Natural killer cell (primary cell): ENCODE measurements at places on chromosomes 6 and 20.

- no peak overlapping the region for H3K27ac ChIP-seq
- DNase-seq, result no peak
- H3K4me1 ChIP-seq, result no peaks in the 10 kb centered on the region
These were observed 14.4 kb downstream of the SNPH start for GRCh38 chr20:1280195-1281102.

DNA sequence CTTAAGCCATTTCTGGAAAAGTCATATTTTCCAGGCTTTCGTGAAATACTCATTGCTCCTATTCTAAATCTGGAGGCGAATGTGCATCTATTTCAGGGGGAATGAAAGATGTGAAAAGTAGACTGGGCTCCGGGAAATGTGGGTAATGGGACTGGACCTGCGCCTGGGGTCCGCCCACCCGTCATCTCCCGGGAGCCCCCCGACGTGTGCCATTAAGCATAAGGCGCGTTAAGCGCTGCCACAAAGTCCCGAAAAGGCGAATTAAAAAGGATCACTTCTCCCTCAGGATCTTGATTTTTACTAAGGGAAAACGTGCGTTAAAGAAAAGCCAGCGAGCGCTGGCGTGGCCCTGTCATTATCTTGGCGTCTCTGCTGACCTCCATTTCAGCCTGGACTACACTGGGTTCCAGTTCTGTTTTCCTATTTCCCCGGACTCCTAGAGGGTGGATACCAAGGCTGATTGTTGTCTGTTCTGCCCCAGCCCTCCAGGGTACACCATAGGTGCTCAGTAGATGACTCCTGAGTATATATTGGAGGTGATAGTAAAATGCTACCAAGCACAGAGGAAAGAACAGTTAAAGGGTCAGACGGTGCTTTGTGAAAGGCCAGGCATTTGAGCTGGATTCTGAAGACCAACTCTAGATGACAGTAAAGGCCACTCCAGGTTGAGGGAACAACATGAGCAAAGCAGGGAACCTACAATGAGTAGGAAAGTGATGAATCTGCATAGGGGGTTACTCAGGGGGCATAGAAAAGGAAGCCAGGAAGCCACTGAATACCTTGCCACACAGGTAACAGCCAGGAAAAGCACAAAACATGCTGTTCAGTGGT is 89.2 kb upstream of the ARID1B start:
- DNase-seq, result peak; percentile 23
- no peaks in the 10 kb centered on the region for H3K27me3 ChIP-seq
- peak overlapping the region; percentile 70 for H3K4me3 ChIP-seq
- H3K27ac ChIP-seq, result peak overlapping the region; percentile 56
- no peaks in the 10 kb centered on the region for H3K36me3 ChIP-seq

- no peaks in the 10 kb centered on the region for H3K27me3 ChIP-seq
- no peak overlapping the region for H3K4me3 ChIP-seq
- DNase-seq, result no peak
- no peaks in the 10 kb centered on the region for H3K36me3 ChIP-seq
- no peaks in the 10 kb centered on the region for H3K4me1 ChIP-seq
- no peak overlapping the region for H3K27ac ChIP-seq
These were observed 2.2 kb downstream of the PSORS1C1 start for GRCh38 chr6:31116661-31117385.

DNA sequence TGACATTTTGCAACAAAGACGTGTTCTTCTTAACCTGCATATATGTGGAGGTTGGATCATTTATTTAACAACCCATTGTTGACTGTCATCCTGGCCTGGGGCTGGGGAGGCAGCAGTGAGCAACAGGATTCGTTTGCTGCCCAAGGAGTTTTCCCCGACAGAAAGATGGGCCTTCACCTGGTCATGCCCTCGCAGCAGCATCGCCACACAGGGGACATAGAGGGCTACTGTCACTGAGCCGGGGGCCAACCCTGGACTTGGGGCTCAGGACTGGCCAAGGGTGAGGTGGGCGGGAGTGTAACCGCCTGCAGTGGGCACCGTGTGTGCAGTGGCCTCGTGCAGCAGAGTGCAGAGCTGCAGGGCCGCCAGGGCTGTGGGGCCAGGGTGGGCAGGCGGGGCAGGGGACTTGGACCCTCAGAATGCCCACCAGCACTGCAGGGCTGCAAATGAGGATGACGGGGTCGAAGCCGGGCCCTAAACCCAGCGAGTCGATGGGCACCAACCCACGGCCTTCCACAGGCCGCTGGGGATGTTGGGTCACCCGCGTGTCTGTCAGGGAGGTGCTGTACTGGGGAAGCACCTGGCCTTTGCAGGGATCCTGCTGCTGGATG is 11.8 kb downstream of the DUSP22 start:
- peaks cover 3% of the 10 kb centered on the region for H3K36me3 ChIP-seq
- no peak overlapping the region for H3K4me3 ChIP-seq
- H3K4me1 ChIP-seq, result peaks cover 7% of the 10 kb centered on the region
- no peak overlapping the region for H3K27ac ChIP-seq
- DNase-seq, result no peak

DNA sequence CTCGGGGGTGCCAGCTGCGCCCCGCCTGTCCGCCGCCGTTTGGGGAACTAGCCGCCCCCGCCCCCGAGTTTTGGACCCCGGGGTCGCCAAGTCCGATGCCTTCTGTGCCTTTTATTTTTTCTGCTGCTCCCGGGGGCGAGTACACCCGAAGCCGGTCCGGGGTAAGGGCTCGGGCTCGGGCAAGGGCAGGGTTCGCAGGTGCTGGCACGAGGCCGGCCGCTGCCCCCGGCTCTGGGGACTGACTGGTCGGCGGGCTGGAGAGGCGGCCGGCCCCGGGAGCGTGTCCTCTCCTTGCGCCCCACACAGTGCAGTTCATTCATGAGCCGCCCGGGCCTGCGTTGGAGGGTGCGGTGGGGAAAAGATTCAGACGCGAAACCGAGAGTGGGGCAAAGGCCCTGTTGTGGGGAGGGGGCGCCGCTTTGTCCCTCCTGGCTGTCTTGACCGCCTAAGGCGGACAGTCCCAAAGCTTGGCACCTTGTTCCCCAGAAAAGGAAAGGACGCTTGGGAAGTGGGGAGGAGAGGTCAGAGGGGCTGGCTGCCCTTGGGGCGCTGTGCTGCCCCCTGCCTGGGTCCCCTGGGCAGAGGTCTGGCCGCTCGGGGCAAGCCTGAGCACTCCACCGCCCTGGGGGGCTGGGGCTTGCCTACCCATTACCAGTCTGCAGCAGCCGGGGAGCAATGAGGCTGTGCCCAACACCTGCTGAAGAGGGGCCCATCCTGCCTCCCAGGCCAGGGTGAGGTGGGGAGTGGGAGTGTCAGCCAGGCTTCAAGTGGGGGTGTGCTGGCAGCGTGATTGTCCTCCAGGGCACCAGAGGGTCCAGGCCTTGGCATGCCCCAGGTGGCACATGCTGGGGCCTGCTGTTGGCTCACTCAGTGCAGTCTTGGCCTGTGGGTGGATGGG is 915 bp downstream of the TMEM63B start:
- H3K27ac ChIP-seq, result no peak overlapping the region
- DNase-seq, result peak; percentile 31
- peaks cover 39% of the 10 kb centered on the region for H3K4me1 ChIP-seq
- no peaks in the 10 kb centered on the region for H3K36me3 ChIP-seq
- peak overlapping the region; percentile 89 for H3K4me3 ChIP-seq
